Fibroblast of skin of abdomen (primary cell): ENCODE measurements at places on chromosomes 2 and 18.
A peak's percentile ranks its signal among the peaks of the same experiment; 100 is the strongest.

DNA sequence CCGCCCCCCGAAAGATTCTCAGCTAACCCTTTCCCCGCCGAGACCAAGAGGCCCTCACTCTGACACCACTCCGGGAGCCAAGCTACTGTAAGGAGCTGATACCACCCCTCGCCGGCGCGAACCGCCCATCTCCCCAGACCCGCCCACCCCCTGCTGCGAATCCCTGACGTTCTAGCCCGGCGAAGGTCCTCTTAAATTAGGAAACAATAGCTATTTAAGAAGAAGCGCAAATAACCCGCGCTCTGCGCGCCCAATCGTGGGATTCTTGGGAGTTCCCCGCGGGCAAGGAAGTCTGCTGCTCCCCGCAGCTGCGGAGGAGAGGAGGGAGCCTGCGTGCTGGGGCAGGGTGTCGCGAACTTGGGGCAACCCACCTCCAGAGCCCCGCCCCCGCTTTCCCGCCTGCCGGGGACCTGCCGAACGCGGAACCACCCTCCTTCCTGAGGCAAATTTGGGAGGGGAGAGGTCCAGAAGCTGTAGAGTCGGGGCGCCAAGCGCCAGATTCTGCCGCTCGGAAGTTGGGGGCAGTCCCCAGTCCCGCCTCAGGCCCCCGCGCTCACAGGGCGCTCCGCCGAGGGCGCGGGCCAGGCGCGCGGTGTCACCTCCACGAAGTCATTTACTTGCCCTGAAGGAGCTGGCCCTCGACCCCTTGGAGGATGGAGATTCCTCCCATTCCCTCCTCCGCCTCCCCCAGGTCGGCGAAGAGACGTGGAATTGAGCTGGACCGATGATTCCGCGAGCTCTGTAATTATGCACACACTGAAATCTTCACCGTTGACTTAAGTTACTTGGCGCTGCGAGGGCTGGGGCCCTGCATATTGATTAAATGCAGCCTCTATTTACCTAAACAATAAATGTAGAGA, 8.4 kb upstream of the SP9 start:
- DNase-seq, result peak; percentile 68

DNA sequence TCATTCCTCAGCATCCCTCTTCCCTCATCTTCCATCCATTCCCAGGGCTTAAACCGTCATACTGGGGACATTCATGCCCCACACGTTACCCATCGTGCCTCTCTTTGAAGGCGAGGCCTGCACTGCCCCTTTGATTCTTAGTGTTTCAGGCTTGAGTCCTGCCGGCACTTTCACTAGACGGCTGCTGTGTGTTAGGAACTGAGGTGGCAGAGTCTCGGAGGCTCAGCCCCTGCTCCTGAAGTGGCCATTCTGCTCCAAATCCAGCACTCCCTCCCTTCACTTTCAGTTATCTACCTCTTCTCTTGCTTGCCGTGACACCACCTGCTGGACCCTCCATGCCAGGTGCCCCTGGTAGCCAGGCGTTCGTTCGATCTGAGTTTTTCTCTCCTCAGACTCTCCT, 43.0 kb downstream of the GRHL1 start:
- no peak for DNase-seq

DNA sequence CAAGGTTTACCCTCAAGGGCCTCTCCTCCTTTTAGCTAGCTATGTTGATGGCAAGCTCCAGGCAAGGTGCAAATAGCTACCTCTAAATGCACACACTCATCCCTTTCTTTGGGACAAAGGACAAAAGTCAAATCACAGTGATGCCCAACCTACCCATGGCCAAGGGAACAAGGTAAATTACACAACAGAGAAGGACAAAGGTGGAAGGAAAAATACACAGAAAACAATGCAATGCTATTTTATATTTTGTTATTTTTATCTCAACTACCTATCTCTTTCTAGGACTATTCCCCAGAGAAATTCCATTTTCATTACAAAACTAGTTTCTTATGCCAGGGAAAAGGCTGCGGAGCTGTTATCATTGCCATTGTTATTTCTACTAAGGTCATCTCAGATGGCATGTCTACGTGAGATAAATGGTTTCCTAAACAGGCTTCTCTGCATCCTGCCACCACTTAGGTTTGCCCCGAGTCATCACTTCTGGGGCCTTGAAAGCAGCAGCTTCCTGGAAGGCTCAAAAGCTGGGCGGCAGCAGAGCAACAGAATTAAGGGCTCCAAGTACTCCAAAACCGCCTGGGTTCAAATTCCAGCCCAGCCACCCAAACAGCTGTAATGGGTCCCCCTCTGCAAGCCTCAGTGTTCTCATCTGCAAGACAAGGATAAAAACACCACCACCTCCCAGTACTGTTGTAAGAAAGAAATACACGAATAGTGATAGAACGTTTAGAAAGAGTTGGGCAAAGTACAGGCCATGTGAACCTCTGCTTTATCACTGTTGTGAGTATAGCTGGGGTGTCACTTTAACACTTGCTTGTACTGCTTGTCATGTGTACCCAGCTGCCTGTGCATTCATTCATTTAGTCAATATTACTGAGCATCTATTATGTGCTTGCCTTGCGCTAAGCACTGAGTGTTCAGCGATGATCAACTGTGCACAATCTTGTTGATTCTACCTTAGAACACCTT, 20.9 kb downstream of the BCL2 start:
- no peak for DNase-seq

DNA sequence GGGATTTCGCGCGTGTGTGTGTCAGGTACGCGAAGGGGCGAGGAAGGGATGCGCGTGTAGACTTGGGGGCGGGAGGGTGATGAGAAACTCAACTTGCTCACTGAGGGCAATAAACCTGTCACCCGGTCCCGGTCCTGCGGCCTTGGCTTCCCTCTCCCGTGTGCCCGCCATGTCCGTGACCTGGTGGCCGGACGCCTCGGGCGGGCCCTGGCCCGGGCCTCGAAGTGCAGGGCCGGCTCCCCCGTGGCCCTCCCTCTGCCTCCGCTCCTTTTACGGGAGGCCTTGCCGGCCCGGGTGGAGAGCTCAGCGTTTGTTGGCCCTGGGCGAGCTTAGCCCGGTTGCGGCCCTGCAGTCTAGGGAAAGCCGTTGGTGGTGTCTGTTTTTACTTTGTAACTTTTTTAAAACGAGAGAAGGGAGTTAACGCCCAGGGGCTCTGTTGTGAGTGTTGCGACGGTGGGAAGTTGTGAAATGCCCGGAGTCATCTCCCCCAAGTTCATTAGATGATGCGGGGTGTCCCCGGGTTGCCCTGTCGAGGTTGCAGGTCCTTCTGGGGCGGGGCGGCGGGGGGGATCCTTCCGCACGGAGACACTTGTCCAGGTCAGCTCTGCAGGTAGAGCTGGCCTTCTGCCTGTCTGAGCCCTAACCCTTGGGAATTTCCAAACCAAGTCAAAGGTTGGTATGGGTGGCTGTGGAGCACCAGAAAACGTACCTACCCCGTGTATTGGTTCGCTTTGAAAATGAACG, 883 bp downstream of the SMCHD1 start:
- DNase-seq, result peak; percentile 31

DNA sequence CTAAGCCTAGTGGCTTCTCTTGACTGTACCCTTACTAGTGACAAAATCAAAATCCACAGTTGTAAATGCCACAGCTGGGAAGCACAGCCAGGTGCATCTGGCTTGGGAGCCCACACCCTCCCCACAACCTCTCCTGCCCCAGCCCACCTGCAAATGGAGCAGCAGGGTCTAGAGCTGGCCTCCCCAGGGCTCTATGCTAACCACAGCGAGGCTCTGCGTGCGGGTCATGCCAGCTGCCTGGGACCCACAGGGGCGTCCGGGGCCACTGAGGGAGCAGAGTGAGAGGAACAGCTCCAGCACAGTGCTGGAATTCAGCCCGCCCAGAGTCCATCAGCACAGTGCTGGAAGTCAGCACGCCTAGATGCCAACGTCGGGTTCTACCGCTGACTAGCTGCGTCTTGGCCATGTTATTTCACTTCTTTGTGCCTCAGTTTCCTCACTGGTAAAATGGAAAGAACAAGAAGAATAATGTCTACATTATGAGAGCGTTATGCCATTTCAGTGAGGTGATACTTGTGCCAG, 109.1 kb upstream of the ID2 start:
- DNase-seq, result no peak

- DNase-seq, result no peak
Measured at GRCh38 chr18:21904856-21905255, 164.3 kb downstream of the MIB1 start.

GRCh38 chr18:8747440-8747937, 42.1 kb downstream of the MTCL1 start:
- DNase-seq, result peak; percentile 99

GRCh38 chr2:216339456-216340279, 32.6 kb downstream of the MARCHF4 start:
- DNase-seq, result peak; percentile 82

DNA sequence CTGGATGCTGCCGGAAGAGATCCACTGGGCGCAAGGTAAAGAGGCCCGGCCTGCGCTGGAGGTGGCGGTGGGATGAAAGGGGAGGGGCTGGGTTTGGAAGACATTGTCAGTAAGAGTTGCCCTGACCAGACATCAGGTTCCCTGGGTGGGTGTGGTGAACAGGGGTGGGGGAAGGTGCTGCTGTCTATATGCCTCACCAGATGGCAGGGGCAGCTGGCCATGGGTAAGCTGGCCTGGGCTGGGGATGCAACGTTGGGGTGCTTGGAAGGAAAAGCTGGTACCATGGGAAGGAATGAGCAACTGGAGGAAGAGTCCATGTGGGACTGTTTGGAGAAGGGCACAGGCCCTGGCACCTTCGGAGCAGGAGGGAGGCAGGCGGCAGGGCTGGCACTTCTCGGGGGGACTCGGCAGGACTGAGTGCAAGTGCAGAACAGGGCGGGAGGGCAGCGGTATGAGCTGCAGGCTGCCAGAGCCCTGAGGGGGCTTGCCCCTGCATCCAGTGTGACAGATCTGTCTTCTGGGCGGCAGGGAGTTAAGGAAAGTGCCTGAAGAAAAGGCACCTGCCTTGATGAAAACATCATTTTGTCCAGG, 146.4 kb downstream of the DYSF start:
- no peak for DNase-seq

DNA sequence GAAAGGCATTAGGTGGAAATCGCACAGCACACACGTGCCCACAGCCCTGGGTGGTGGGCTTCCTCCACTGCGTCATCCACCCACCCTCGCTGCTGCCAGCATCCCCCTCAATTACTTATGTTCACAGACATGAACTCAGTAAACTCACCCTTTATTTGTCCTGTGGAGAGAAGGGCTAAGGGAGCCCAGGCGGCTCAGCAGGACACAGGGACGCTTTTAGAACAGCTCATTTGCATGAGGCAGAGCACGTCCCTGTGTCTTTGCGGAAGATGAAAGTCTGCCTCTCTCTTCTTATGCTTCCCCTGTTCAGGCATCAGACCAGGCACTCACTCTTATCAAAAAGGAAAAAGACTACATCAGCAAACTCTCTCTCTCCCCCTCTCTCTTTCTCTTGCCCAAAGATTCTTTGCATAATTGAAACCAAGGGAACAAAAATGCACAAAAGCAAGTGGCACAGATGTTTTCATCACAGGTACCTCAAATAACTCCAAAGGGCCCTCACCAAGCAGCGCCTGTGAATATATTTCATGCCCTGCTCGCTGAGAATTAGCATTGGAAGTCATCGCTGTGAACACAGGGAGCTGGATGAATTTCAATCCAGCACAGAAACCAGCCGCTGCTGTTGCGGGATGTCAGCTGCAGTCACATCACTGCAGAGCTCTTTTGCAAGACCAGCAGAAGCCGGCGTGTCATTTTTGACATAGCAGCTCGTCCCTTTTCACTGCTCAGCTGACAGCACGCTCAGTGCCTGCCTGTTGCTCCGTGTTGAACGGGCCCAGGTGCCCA, 376.3 kb upstream of the MYT1L start:
- DNase-seq, result no peak

DNA sequence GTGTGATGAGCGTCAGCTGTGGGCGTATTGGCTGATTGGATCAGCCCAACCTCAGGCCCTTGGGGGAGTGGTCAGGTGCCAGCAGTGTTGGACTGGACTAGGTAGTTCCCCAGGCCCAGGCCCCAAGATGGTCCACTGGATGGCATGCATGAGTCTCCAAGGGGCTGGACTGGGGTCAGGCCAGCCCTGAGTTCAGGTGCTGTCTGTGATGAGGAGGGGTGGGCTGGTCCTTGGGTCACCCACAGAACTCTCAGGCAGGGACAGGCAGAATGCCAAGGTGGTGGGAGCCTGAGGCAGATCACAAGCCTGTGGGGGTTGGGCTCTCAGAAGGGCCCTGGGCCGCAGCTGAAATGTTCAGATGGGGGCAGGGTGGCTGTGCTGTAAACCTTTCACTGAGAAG, 59.5 kb upstream of the THUMPD2 start:
- no peak for DNase-seq

DNA sequence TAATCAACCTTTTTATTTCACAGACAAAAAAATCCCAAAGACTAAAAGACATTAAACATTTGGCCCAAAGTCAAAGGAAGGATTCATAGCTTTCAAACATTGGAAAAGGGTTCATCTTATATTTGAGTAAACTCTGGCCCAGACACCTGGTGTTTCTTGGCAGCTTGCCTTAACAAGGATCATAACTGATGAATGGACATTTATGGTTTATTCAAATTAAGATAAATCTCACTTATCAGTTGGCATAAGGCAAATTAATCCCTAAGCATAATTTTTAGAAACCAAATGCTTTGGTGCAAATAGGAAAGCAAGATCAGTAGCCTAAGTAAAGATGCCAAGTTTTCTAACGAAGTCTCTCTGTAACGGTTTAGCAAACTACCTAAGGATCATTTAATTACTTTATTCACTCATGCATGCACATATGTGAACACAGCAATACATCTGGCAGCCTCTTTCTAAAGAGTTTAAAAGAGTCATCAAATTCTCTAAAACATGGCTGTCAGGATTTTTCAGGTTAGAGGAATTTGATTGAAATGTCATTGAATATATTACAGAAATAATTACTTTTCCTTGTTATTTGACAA, 323.4 kb upstream of the RBMS1 start:
- no peak for DNase-seq

GRCh38 chr2:240601831-240602160, 15.3 kb downstream of the CAPN10 start:
- no peak for DNase-seq

DNA sequence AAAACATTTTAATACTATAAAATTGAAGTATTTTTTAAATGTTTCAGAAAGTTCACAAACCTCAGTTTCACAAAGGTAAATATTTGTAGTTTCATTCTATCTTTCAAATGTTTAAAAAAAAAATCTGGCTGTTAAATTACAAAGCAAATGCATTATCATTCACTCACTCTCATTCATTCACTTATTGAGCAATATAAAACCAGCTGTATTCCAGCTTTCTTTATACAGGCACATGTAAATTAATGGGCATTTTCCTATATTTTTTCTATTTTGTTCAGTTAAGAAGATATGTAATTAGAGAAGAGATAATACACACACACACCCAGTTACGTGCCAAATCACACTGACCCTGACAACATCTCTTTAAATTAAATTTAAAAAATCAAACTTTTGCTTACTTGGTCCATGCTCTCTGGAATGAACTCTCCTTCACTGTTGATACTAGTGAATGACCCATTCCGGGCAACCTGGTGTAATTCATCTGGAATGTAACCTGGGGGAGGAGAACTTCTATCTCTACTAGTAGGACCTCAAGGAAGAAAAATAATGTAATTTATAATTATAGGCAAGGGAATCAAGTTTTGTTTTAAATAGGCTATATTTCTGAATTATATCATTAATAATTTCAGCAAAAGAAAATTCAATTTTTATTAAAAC, 32.5 kb upstream of the ERCC3 start:
- no peak for DNase-seq

- peak; percentile 64 for DNase-seq
Measured at GRCh38 chr2:187614756-187615155, 60.5 kb upstream of the TFPI start.
